Kasumi-1 (cell line): ENCODE measurements at places on chromosomes 1 and 21.
A peak's percentile ranks its signal among the peaks of the same experiment; 100 is the strongest.

GRCh38 chr1:214617246-214617645 is 14.3 kb downstream of the CENPF start:
- no peak for DNase-seq

DNA sequence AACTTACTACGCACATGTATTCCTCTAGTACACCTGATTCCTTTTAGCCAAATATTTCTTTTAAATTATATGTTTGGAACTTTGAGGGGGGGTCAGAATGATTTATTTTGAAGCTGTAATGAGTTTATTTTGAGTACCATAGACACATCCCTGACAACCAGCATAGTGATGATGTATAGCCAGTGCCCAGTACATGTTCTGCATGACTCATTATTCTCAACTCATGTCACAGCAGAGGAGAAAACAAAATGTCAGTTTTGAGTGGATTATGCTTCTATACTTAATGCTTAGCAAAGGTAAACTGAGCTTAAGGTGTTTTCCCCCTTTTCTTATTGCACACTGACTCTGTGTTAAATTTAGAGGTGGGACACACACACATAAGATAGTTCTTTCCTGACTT is 22.4 kb upstream of the LEPR start:
- DNase-seq = no peak

- no peak for DNase-seq
Observed at GRCh38 chr1:15941899-15942660, 33.8 kb downstream of the ZBTB17 start.

- DNase-seq = peak; percentile 68
Observed at GRCh38 chr1:202852163-202852904, 36.6 kb downstream of the RABIF start.

GRCh38 chr1:236181059-236181458 is 38.7 kb downstream of the GPR137B start:
- no peak for DNase-seq

GRCh38 chr1:29518183-29518835 is 282.0 kb downstream of the PTPRU start:
- DNase-seq = no peak

DNA sequence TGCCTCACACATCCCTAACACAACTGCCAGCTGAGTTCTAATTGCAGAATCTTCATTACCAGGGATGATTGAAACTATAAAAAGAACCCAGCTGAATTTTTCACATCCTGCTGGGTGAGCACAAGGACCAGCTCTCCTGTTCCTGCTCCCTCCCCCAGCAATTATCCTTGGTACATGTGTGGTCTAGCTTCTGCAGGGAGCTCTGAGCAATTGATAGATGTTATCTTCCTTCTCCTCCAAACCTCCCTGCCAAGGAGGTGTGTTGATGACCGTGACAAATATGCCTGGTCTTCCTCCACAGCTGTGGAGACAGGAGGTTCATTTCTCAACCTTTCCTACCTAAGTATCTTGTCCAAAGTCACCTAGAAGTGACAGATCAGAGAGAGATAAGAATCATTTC is 65.3 kb upstream of the MAN1A2 start:
- DNase-seq = no peak

GRCh38 chr21:30200000-30200399 is 15.9 kb downstream of the CLDN8 start:
- no peak for DNase-seq

- DNase-seq = no peak
Observed at GRCh38 chr1:92993581-92993980, 32.3 kb upstream of the DIPK1A start.

GRCh38 chr1:58211869-58212268 is 334.7 kb downstream of the OMA1 start:
- no peak for DNase-seq

DNA sequence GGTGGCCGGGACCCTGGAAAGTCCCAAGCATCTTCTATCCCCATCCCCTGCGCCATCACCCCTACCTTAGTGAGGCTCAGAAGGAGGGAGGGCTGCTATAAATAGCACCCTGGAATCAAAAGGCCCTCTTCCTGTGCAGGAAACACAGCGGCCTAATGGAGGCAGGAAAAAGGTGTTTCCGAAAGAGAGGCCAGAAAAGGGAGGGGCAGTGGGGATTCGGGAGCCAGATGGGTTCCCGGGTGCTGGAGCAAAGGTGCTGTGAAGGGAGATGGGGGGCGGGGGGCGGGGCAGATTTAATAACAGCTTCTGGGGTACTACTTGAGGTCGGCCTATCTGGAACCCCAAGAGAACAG is 16.6 kb downstream of the NAV1 start:
- DNase-seq = no peak

- no peak for DNase-seq
Observed at GRCh38 chr1:117759535-117759934, 153.7 kb downstream of the TENT5C start.

- no peak for DNase-seq
Observed at GRCh38 chr1:94725566-94725965, 94.6 kb upstream of the SLC44A3 start.

GRCh38 chr1:31782421-31783410 is 18.6 kb upstream of the ADGRB2 start:
- no peak for DNase-seq

DNA sequence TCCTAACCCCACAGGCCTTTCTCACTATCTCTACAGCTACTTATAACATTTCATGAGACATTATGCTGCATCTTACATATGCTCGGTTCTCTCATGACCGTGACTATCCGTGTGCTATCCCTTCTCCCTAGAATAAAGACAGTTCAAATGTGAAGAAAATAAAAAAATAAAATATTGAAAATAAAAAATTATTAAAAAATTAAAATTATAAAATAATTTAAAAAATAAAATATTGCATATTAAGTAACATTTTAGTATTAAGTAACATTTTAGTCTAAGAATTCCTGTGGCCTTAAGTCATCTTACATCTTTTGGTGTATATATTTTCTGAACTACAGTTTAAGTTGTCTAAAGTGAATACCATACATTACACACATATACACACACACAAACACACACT is 415.5 kb downstream of the DPYD start:
- DNase-seq = no peak

DNA sequence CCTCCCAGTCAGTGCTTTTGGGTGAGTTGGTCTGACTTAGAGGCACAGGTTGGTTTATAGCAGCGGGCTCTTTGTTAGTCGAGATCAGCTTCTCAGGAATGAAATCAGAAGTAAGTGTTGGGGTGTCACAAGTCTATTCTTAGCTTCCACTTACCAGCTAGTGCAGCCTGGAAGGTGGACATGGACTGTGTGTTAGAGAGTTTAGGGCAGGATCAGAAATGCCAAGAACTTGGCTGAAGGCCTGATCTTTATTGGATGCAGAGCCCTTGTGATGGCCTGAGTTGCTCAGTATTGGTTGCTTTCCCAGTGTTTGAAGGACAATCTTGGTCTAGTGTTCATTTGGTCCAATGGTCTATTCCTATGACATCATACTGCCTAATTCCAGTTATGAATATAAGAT is 377.0 kb upstream of the USP24 start:
- no peak for DNase-seq

GRCh38 chr1:10975567-10976326 is 36.7 kb upstream of the TARDBP start:
- DNase-seq = no peak

DNA sequence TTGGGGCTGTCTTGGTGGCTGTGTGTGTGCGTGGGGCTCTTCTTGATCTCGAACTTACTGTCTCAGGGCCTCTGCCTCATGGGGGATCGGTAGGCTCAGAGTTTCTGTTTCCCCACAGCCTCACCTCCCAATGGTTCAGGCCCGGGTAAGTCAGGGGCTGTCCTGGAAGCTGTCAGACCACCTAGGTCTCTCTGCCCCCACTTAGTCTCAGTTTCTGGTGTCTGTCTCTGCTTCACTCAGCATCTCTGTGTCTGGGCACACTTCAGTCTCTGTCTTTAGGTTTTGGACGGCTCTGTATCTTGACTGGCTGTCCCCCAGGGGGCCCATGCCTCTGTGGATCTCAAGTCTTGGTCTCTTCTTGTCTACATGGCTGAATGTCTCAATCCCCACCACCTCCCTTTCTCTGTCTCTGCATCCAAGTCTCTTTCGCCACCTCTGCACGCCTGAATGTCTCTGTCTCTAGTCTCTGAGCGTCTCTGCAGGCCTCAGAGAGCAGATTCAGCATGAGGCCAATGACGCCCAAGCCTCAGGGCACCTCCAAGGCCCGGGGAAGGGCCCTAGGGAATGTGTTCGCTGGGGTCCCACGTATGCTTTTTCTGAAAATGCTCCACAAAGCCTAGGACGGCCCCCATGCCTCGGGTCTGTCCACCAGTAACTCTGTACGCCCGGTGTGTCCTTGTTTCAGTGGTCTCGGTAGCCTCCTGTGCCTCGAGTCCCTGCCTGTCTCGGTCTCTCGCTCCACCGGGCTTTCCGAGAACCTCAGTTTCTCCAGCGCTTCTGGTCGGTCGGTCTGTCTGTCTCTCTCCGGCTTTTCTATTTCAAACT is 818 bp downstream of the FHL3 start:
- DNase-seq = no peak

GRCh38 chr21:31927689-31928353 is 55.0 kb downstream of the HUNK start:
- no peak for DNase-seq
